ENCODE measurements at places on chromosomes 2 and 18.

DNA sequence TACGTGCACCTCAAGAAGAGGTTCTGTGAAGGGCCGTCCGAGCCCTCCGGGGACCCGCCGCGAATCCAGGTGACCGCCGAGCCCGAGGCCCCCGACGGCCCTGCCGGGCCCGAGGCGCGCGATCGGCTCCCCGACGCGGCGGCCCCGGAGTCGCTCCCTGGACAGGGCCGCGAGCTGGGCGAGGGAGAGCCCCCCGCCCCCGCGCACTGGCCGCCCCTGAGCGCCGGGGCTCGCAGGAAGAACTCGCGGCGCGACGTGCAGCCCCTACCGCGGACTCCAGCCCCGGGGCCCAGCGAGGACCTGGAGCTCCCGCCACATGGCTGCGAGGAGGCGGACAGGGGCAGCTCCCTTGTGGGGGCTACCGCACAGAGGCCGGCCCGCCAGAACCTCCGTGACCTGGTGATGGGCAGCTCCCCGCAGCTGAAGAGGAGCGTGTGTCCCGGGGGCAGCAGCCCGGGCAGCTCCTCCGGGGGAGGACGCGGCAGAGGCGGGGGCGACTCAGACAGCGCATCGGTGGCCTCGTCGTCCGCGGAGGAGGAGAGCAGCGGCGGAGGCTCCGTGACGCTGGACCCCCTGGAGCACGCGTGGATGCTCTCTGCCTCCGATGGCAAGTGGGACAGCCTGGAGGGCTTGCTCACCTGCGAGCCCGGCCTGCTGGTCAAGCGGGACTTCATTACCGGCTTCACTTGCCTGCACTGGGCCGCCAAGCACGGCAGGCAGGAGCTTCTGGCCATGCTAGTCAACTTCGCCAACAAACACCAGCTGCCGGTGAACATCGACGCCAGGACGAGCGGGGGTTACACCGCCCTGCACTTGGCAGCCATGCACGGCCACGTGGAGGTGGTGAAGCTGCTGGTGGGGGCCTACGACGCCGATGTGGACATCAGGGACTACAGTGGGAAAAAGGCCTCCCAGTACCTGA is 812 bp downstream of the SOWAHC start:
- no peak for DNase-seq

DNA sequence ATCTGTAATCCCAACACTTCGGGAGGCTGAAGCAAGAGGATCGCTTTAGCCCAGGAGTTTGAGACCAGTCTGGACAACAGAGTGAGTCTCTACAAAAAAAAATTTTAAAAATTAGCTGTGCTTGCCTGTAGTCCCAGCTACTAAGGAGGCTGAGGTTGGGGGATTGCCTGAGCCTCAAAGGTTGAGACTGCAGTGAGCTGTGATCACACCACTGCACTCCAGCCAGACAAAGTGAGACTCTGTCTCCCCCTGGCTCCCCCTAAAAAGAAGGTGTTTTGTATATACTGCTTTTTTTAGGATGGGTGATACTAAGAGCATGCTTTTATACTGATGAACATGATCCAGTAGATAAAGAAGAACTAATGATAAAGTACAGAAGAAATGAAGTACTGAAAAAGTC is 145.0 kb downstream of the BAZ2B start:
- no peak for DNase-seq

- DNase-seq, result no peak
Observed at GRCh38 chr18:36655930-36656329, 172.9 kb downstream of the TPGS2 start.

DNA sequence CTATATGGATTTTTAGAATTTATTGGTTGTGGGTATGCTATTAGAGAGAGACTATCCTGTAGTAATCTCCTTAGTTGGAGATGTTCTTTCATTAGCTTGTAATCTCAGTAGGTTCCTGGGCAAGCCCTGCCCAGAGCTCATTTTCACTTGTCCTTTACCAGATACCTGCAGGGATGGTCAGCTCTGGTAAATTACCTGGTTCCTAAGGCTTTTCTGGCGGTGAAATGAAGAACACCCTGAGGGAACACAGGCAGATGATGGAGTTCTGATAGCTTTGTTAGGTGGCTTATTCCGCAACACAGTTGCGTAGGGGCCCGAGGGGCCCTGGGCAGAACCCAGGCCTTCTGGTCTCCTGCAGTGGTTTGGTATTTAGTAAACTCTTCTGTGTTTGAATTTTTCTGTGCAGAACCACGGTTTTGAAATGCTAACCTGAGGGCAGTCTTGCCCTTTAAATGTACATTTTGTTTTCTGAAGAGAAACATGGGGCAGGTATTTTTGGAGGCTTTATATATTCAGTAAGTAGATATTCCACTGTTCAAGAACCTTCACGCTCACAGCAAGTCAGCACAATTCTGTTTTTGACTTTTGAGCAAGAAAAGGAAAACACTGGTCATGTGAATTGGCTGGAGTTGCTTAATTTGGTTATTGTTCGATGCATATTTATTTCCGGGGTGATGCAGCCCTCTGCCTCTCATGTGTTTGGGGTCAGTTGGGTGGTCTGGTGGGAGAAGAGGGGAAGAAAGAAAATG is 22.4 kb downstream of the ZNF532 start:
- DNase-seq, result no peak

GRCh38 chr2:128579825-128580224 is 261.2 kb upstream of the HS6ST1 start:
- no peak for DNase-seq

- DNase-seq, result no peak
Observed at GRCh38 chr2:171287036-171287571, 126.4 kb upstream of the TLK1 start.

DNA sequence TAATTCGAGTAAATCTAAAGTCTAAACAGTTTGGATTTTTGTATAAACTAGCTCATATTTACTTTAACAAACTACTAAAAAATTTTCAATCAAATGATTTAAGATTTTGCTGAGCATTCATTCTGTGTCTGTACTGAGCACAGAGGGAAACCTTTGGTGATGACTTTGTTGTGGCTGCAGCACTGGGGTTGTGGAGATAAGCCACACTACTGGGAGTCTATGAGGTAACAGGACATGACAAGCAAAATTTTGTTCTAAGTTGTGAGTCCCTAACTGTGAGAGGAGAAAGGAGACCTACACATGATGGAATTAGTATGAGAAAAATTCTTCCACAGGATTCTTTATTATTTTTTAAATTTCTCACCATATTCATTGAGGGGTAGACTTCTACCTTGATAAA is 933.7 kb upstream of the LRATD1 start:
- no peak for DNase-seq

- DNase-seq, result no peak
Observed at GRCh38 chr2:16262526-16263178, 322.3 kb downstream of the MYCN start.

GRCh38 chr2:27730980-27731691 is 40.4 kb upstream of the MRPL33 start:
- no peak for DNase-seq

DNA sequence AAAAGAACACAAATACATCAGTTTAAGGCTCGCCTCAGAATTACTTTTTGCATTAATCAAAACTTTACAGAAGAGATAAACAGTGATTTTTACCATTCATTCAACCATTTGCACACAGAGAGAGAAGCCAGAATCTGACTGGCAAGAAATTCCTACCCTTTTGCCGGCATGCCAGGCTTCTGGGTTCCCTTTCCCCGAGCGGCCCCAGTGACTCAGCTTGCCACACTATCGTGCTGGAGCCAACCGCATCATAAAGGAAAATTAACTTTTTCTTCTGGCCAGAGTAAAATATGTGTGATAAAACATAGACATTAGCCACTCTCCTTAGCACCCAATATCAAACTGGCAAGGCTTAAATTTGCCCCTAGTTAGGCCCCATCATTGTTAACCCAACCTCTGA is 61.8 kb upstream of the IKZF2 start:
- no peak for DNase-seq
